ENCODE measurements at places on chromosomes 2 and 18. TPM values are rescaled to one million over a fixed set of nuclear protein-coding genes. Genes with fewer than 3 reads are reported as not detected.

Gene GCG
- total RNA-seq = not detected

Gene KIAA1328
- 19.0 TPM for total RNA-seq

Gene RAX
- not detected for total RNA-seq

Gene COBLL1
- total RNA-seq = 207 TPM

Gene RFTN2
- 7.0 TPM for total RNA-seq

Gene REG1B
- not detected for total RNA-seq

Gene KRTCAP3
- 52.9 TPM for total RNA-seq

Measured in ureter (tissue), 1 donor.